Stimulated activated CD8-positive, alpha-beta memory T cell treated with anti-CD3 and anti-CD28 coated beads, Interleukin-4, amount 100 ng/mL, for 24 hours (primary cell): ENCODE measurements at places on chromosomes 2 and 18.
A peak's percentile ranks its signal among the peaks of the same experiment; 100 is the strongest.

- DNase-seq = peak; percentile 5
Observed at GRCh38 chr2:143284087-143284675, 155.0 kb downstream of the ARHGAP15 start.

- no peak for DNase-seq
Observed at GRCh38 chr18:5872886-5873285, 22.4 kb downstream of the TMEM200C start.

DNA sequence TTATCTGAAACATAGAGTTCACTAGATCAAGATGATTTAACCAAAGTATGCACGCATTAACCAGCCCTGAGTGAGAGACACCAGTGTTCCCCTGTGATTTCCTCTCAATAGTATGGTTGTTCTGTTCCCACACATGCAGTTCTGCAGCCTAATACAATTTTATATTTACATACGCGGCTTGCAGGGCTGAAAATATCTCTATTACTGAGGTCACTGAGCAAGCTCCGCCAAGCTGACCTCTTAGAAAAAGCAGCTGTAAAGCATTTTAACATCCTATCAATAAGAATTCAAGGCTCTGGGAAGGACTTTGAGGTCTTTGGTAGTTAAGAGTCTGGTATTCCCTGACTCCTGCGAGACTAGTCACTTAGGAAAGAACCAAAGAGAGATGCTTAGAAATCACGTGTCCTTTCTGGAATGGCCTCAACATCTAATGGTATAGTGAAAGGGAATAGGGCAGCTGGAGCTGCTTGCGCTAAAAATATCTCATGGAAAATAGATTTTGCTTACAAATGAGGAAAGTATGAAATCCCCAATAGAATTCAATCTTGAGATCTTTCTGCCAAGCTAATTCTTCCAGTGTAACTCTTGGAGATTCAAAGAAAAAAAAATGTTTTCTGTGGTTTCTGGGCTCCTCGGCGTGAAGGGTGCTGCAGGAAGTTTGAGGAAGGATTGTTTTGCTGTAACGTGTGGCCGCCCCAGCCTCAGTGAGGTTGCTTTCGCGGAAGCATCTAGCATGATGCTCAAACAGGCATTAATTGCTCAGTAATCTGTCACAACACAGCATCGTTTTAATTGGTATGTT, 59.2 kb downstream of the DOCK10 start:
- no peak for DNase-seq

GRCh38 chr2:26613241-26614215, 27.6 kb downstream of the CIB4 start:
- no peak for DNase-seq

DNA sequence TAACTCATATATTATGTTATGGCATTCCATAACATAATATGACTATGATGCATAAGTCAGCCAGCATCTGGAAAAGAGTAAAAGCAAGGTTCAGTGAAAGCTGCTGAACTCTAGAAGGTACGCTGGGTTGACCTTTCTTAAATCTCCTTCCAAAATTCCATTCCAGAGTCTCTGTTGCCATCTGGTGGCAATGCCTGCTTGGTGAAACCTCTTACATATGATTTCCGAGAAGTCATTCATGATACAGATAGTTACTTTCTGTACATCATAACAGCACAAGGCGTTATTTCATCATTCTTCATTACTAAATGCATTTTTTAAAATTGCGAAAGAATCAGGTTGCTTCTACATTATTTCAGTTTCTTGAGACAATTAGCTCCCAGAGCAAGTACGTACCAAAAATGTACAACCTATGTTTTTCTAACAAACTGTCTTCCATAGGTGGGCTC, 7.0 kb upstream of the EPG5 start:
- peak; percentile 40 for DNase-seq

DNA sequence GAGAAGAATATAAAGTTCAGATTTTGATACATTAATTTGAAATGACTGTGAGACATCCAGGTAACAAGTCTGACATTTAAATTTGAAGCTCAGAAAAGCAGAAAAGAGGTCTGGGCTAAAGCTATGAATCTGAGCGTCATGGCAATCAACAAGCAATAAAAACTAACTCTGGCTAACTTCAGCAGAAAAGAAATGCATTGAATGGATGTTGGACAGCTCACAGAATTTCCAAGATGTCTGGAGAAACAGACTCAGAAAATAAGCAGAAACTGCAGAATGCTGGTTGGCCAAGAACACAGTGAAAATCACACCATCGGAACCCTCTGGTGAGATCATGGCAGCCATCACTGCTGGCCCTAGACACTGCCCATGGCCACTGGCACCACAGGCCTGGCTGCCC, 366.6 kb downstream of the METTL4 start:
- no peak for DNase-seq

GRCh38 chr2:217706095-217706494, 296.7 kb downstream of the TNS1 start:
- DNase-seq = no peak

DNA sequence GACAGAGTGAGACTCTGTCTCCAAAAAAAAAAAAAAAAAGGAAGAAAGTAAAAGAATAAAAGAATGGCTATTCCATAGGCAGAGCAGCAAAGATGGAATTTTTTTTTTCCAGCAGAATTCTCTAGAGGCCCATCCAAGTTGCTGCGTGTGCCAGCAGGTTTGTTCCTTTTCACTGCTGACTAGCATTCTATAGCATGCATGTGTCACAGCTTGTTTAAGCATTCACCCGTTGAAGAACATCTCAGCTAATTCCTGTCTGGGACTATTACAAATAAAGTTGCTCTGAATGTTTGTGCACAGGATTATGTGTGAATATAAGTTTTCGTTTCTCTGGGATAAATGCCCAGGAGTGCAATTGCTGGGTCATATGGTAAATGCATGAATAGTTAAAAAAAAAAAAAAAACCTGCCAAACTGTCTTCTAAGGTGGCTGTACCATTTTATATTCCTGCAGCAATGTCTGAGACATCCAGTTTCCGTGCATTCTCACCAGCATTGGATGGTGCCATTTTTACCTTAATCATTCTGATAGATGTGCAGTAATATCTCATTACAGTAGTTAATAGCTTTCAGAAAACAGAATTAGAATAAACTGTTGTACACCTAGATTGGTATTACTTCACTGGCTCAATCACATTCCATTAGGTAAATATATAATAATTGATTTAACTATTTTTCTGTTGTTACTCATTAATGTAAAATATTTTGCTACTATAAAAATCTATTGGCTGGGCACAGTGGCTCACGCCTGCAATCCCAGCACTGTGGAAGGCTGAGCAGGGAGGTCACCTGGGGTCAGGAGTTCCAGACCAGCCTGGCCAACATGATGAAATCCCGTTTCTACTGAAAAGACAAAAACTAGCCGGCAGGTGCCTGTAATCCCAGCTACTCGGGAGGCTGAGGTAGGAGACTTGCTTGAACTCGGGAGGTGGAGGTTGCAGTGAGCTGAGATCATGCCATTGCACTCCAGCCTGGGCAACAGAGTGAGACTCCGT, 47.5 kb upstream of the ASAP2 start:
- no peak for DNase-seq
